Activated B cell treated with CpG ODN at 0.5 μM for 24 hours (primary cell): ENCODE measurements at places on chromosomes 2 and 18. TPM values are rescaled to one million over a fixed set of nuclear protein-coding genes. Genes with fewer than 3 reads are reported as not detected.

GRCh38 chr18:63022429-63023022 lies 297.0 kb downstream of the BCL2 start:
- no peak for DNase-seq

DNA sequence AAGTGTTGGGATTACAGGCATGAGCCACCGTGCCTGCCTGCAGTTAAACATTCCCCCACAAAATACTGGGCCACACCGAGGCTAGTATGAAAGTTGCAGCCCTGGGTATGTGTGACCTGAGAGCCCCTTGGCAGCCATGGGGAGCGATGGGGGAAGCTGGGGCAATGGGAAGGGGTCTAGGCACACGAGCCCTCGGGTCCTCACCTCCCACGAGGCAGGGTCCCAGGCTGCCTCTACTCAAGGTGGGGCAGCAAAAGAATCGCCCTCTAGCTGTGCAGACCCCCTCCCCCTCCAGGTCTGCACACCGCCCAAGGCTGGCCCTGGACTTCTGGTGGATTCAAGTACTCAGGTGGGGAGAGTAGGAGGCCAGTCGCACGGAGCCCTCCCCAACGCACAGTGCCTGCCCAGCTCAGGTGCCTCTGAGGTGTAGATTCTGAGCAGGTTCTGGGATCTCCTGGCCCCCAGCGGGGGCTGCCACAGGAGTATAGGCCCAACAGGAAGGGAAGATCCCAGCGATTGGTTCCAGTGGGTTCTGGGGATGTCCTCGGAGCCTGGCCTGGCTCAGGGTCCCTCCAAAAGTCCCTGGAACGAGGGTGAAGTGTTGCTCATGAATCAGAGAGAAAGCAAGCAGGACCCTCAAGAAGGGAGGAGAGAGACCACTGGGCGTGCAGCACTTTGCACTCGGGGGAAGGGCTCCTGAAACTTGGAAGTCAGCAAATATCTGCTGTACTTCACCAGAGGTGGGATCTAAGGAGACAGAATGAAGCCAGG lies 2.6 kb downstream of the GPR35 start:
- peak; percentile 7 for DNase-seq

DNA sequence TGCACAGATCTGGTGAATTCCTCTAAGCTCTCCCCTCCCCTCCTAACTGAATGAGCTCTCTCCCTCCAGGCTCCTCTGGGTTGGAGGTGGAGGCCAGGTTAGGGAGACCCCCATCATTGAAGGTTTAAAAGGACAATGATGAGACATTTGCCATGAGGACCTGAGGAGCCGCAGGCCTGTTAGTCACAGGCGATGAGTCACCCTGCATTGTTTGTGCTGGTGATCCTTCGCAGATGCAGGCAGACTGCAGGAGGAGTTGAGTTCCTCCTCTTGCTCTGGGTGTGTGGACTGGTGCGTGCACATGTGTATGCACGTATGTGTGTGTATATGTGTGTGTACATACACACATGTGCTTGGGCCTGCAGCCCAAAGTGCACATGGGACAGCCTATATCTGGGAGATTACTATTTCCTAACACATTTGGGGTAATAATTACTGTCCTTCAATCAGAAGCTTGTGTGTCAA lies 42.0 kb downstream of the MCFD2 start:
- no peak for DNase-seq

DNA sequence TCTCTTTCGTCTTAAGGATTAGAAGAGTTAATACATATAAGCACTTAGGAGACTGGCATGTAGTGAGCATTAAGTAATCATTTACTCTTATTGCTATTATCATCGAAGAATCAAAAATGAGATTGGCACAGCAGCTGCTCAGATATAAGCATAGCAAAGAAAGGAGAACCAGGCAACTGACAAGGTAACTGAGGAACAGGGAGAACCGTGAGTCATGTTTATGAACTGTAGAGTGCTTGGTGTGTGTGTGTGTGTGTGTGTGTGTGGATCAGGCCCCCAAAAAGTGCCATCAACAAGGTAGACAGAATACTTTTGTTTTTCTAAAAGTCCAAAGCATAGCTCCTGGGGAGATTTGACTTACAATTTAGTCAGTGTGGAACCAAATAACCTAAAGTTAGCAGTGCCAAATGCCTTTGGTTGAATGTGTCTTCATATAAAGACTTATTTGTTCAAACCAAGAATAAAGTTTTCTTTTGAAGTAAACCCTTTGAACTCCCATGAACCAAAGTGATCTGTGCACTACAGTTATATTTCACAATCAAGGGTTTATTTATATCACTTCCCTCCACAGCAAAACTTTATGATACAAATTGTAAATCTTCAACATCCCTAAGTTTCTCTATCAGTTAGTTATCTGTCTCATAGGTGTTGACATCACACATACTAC lies 660.6 kb downstream of the NYAP2 start:
- no peak for DNase-seq

DNA sequence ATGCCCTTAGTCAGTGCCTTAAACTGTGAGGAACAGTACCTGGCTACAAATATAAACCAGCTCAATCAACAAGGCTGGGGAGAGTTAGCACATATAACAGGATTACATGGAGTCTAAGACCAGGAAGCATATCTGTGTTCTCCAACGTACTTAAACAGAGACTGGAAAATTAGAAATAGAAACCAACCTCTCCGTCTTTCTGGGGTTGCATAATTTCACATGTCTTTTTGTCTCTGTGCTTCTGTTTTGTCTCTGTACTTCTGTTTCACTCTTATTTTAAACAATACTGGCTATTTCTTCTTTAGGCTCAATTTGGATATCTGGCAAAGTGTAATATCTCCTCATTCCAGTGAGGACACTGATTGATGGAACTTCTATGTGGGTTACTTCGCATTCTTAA lies 749.0 kb upstream of the ZEB2 start:
- no peak for DNase-seq

Gene ABCG5
- total RNA-seq: not detected in 2 replicates

DNA sequence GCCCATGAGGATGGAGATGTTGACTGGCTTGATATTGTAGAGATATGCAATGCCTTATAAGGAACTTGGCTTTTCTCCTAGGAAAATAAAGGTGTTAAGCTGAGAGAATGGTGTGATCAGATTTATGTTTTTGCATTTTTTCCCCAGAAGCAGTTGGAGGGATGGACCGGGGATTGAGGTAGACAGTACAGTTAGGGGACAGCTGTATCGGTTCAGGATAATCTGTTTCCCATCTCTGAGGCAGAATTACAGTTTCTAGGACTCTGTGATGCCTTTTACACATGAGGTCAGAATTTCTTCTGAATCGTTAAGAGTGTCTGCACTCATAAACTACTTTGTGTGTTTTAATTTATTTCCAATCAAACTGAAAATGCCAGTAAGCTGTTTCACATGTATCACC lies 261.5 kb downstream of the CYRIA start:
- DNase-seq: no peak

GRCh38 chr2:201447086-201447485 lies 4.2 kb downstream of the TRAK2 start:
- DNase-seq: no peak

Gene CXCR4
- total RNA-seq: 200 and 213 TPM in 2 replicates

DNA sequence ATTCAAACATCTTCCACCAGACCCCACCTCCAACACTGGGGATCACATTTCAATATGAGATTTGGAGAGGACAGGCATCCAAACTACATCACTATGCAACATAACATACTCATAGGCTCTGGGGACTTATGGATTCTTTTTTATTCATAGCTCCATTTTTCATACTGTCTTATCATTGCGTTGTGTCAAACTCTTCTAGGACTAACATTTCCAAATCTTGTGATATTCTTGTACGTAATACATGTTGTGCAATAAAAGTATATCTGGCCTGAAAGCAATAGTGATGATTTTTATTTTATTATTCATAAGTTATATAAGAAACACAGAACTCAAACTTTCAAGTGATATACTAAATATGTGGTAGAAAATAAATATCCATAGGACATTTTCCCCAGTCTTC lies 60.6 kb upstream of the ACTR3 start:
- no peak for DNase-seq

GRCh38 chr2:166364476-166365161 lies 11.1 kb downstream of the SCN9A start:
- DNase-seq: no peak

DNA sequence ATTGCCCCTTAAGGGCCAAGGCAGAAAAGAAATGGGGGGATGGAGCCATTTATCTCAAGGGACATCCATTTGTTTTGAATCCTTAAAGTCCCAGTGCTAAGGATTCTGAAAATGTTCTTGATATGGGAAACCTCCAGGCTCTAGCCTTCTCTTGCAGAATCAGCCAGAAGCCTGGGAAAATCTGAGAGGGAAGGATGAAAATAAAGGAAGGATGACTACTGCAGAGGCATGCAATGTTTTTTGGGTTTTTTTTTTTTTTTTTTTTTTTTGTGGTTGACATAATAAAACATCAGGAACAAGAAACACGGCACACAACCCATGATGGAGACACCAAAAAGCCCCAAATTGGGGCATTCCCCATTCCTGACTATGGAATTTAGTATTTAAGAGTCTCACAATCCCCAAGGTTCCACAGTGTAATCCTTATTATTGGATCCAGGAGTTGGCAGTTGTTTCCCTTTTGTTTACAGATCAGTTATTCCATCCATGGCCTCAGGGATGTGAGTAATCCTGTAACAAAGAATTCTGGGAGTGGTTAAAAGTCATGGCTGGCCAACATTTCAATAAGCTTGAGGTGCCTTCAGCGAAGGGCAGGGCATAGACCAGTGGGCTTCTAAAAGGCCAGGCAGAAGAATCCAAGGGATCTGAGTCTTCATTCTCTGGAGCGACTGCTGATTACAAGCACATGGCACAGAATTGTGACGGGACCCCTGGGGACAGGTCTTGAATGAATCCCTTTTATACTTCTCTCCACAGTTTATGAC lies 337.5 kb downstream of the GULP1 start:
- no peak for DNase-seq

GRCh38 chr2:234885886-234886285 lies 65.9 kb upstream of the SH3BP4 start:
- no peak for DNase-seq

GRCh38 chr2:8806885-8807704 lies 30.3 kb downstream of the KIDINS220 start:
- no peak for DNase-seq

DNA sequence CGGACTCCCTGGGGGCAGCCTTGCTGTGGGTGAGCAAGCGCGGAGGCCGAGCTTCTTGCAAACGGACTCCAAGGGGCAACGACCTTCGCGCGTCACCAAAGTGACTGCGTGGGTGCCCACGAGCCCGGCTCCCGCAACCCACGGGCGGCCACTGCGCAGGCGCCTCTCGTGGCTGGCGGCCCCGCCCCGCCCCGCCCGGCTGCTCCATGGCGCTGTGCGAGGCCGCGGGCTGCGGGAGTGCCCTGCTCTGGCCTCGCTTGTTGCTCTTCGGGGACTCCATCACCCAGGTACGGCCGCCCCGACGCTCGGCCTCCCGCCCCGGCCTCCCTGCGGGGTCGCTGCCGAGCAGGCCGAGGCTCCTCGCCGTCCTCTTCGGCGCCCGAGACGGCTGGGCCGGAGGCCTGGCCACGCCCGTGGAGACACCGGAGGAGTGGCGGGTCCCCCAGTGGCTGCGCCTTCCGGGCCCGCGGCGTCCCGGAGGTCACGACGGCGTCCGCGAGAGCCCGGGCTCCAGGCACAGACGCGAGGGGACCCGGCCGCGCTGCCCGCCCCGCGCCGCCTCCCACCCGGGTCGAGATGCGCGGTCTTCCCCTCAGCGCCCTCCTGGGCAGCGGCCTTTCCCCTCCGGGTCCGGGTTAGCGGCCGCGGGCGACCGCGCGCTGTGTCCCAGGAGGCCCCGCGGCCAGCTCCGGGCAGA lies at the start of gene IAH1:
Gene IAH1, plus strand, starts transcription at position 191 of the 697 bp plus-strand sequence. Its CDS starts 16 bp downstream, at position 207.
- peak; percentile 69 for DNase-seq

GRCh38 chr2:173119944-173120343 lies 44.3 kb downstream of the MAP3K20 start:
- no peak for DNase-seq

- peak; percentile 56 for DNase-seq
Observed at GRCh38 chr18:9613550-9614400, 584 bp downstream of the PPP4R1 start.
